ENCODE measurements at places on chromosomes 1 and 21. TPM values are rescaled to one million over a fixed set of nuclear protein-coding genes. Genes with fewer than 3 reads are reported as not detected.

Gene SERINC2
- 0.25 TPM for total RNA-seq

Gene RHOU
- total RNA-seq = 0.33 TPM

Gene DENND4B
- 244 TPM for total RNA-seq

Gene MASP2
- 0.20 TPM for total RNA-seq

Gene NRIP1
- total RNA-seq = 42.6 TPM

- peaks cover 11% of the 10 kb centered on the region for H3K4me1 ChIP-seq
- H3K36me3 ChIP-seq = no peaks in the 10 kb centered on the region
- no peak overlapping the region for H3K4me3 ChIP-seq
- no peak overlapping the region for H3K27ac ChIP-seq
Observed at GRCh38 chr1:116286541-116286971, 86.5 kb upstream of the ATP1A1 start.

GRCh38 chr1:185645162-185645640 lies 89.0 kb upstream of the HMCN1 start:
- H3K27ac ChIP-seq = no peak overlapping the region
- no peak overlapping the region for H3K4me3 ChIP-seq
- H3K36me3 ChIP-seq = no peaks in the 10 kb centered on the region
- no peaks in the 10 kb centered on the region for H3K4me1 ChIP-seq
- H3K27me3 ChIP-seq = no peaks in the 10 kb centered on the region

Data from natural killer cell (primary cell).